Stimulated activated CD8-positive, alpha-beta memory T cell treated with anti-CD3 and anti-CD28 coated beads, Interleukin-7, amount 100 ng/mL, for 1 hour (primary cell): ENCODE measurements at places on chromosomes 2 and 18.
A peak's percentile ranks its signal among the peaks of the same experiment; 100 is the strongest.

DNA sequence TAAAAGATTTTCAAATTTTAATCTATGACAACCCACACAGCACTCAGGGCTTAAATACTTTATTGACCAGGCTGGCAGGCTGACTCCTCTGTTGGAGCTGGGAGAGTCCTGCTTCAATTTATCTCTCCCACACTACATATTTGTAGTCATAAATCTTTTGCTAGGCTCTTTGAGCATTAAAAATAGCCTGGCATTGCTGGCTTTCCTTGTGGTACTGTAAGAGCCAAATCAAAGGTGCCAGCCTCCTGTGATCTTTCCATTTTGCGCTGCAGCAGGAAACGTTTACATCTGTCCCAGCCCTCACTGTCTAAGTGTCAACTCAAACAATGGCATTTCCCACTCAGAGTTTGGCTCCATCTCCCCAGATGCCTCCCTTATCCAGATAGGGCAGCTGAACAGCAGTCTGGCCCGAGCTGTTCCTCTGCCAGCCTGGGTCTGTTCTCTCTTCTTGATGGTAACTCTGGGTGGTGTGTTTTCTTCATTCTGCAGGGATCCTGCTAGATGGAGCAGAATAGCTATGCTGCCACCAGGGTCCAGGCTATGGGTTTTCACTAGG lies 62.1 kb downstream of the LRRTM1 start:
- no peak for DNase-seq

GRCh38 chr2:82109418-82109817 lies 1804.9 kb upstream of the LRRTM1 start:
- no peak for DNase-seq

DNA sequence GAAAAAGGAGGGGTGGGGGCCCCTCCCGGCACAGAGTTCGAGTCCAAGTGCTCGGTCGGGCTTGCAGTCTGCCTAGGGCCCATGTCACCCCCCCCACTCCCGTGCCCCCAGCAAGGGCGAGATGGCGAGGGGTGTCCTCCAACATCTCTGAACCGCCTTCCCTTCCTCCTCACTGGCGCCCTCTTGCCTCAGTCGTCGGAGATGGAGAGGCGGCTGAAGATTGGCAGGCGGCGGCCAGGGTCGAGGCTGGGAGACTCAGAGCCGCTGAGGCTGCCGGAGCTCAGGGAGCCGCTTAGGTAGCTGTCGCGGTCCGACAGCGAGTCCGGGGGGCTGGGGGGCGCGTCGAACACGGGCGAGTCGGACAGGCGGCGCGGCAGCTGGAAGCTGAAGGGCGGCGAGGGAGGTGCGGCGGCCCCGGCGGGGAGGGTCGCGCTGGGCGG lies 2.3 kb downstream of the ZFP36L2 start:
- peak; percentile 54 for DNase-seq

DNA sequence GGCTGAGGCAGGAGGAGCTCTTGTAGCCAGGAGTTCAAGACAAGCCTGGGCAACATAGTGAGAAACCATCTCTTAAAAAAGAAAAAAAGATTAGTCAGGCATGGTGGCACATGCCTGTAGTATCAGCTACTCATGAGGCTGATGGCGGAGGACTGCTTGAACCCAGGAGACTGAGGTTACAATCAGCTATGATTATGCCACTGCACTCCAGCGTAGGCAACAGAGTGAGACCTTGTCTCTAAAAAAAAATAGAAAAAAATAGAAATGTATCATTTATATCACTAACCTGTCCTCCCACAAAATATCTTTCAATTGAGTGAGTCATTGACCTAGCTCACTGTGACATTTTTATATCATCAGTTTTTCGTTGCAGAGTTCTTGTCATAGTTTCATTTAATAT lies 152.5 kb downstream of the DTNA start:
- DNase-seq: no peak

DNA sequence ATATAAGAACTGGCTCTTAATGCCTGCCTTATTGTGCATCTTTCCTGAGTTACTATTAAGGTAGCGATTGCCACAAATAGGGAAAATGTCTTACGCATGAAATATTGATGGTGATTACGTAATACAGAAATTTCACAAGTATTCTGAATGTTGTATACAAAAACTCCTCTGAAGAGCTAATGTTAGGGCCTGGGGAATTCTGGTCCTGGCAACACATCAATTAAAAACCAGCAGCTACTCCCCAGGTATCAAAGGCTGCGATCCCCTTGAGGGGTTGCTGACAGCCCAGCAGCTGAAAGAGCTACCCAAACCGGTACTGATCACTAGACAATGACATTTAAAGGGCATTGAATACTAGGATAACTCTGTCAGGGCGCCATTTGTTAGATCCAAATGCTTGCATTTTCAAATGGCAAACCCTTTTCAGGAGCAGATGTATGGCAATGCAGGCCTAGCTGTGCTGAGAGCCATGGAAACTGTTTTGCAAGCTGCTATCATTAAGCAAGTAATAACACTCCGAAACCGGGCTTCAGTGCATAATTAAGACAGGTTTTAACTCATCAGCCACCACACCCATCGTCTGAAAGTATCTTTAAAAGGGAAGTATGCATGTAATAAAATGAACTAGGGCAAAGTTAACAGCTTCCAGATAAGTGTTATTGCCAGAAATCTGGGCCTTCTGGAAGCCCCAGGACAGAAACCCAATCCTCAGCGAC lies 78.4 kb downstream of the CLHC1 start:
- no peak for DNase-seq

DNA sequence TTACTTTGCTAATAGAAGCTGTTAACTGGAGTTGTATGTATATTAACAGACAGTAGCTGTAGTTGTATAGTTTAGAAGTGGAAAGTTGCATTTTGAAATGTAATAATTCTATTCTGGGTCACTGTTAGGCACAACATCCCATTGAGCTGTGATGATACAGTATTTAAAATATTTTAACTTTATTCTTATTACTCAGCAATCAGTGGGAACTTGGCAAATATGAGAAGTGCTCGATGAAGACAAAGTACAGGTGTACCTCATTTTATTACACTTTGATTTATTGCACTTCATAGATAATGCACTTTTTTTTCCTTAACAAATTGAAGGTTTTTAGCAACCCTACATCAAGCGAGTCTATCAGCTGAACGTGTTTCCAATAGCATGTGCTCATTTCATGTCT lies 8.6 kb downstream of the DNAJC10 start:
- DNase-seq: no peak

GRCh38 chr2:12005886-12006681 lies 259.7 kb downstream of the LPIN1 start:
- DNase-seq: peak; percentile 48

GRCh38 chr18:24552218-24552617 lies 91.8 kb downstream of the HRH4 start:
- no peak for DNase-seq

DNA sequence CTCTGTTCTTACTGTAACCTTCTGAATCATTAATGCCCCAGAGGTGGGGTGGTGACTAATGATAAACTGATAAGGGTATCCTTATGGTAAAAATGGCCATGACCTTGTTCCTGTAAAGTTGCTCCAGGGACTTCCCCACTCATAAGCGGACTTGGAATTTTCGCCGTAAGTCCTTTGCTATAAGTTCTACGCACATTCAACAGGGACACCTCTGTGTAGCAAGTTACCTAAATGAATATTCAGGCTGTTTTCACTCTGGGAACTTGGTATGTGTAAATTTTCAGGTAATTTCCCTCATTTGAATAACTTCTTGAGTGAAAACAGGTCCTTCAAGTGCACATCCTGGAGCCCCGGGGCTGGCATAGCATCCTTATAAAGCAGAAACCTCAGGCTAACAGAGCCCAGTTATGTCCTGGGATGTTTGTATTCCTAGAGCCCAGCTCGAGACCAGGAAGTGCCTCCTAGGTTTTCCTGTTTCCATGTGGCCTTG lies 9.4 kb upstream of the AGFG1 start:
- no peak for DNase-seq

GRCh38 chr2:164922134-164922533 lies 33.2 kb downstream of the SLC38A11 start:
- DNase-seq: no peak

DNA sequence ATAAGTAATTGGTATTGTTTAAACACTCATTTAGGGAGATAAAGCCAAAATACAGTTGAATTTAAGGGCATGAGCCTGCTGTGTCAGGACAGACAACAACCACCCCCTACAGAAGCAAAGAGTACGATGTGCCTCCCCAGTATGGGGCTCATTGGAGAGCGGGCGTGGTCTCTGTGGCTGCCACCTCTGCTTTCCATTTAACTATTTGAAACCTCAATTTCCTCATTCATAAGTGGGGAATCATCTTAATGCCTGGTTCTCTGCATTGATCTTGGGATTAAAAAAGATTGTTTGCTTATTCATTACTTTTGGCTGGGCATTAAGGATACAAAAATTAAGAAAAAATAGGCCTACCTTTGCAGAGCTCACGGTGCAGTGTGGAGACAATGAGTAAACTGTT lies 21.4 kb downstream of the KCNS3 start:
- no peak for DNase-seq

- no peak for DNase-seq
These were observed 7.8 kb downstream of the RAX start for GRCh38 chr18:59265246-59265973.

- DNase-seq: no peak
These were observed 218.5 kb upstream of the SOX11 start for GRCh38 chr2:5473635-5474034.

- DNase-seq: no peak
These were observed 14.0 kb upstream of the ARID5A start for GRCh38 chr2:96522304-96523203.

GRCh38 chr2:86557836-86558235 lies 5.4 kb downstream of the CHMP3 start:
- DNase-seq: no peak

GRCh38 chr2:190979906-190980629 lies 33.9 kb downstream of the STAT1 start:
- no peak for DNase-seq

DNA sequence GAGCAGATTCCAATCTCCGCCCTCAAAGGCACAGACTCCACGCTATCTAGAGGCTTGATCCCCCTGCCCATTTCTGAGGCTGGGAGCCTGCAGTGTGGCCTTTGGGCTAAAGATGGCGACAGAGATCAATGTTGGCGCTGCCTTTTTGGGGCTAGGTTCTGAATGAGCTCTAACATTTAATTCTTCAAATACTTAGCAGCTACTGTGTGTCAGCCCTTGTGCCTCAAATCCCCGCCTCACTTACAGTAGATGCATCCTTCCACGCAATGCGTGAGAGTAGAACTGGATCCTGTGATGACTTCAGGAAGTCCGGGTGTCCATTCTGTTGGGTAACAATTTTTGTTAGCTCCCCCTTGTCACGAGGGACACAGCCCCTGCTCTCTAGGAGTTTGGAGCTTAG lies 12.4 kb downstream of the IL1F10 start:
- DNase-seq: peak; percentile 8

DNA sequence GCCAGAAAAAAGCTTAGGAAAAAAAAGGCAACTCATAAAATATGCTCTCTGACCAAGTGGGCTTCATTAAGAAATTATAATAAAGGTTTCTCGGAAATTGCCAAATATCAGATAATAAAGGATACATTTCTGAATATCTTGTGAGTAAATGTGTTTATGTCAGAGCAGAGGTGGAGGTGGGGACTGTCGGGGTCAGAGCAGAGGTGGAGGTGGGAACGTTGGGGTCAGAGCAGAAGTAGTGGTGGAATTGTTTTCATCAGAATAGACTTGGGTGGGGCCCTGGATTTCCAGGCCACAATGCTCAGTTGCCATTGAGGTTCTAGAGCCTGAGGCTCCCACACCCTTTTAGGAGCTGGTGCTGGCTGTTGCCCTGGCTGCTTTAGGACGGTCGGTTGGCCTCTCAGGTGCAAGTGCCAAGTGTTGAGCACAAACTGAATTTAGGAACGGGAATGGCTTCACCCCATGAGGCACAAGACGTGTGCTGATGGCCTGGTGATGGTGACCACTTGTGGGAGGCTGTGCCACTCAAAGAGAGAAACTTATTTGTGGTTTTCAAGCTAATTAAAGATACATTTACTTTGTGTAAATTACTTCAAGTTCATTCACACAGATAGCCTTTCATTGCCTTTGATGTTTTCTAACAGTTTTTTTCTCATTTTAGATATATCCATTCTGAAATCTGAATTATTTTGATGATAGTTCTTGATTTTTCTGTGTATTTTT lies 131.5 kb downstream of the ATP9B start:
- DNase-seq: no peak

- DNase-seq: no peak
These were observed 373.0 kb downstream of the ZEB2 start for GRCh38 chr2:144146876-144147275.

- DNase-seq: no peak
These were observed 143.6 kb upstream of the ZNF521 start for GRCh38 chr18:25495606-25496005.
